Brain pericyte (primary cell): ENCODE measurements at places on chromosomes 2 and 18.

DNA sequence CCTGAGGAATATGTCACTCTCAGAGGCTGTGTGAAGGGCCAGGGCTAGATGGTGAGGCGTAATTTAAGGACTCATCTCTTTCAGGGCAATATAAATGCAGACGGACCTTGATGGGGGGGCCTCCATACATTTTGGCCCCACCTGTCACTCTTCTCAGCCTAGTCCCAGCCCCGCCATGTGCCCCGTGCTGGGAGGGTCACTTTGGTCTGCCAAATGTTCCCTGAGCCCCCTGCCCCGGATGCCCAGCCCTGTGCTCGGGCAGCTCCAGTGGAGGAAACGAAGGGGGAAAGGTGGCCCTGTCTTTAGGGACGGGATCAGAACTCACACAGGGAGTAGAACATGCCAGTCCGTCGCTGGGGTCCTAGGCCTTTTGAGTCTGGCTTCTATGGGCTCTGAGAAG lies 168.6 kb downstream of the KLHL29 start:
- DNase-seq, result no peak

DNA sequence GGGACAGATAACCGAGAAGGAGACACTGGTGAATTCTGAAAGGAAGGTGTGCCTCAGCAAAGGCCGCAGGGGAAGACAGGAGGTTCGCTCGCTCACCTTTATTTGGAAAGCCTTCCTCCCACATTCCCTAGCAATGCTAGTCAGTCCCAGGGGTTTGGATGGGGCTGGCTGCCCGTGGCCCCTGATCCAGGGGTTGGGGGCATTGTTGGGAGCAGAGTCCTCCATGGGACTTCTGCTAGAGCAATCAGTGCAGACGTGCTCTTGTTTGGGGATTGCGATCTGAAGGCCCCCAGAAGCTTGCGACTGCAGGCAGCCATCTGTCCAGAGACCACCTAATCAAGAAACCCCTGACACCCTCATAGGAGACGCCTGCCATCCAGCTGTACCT lies 6.0 kb upstream of the CYP27C1 start:
- DNase-seq, result no peak

- DNase-seq, result no peak
Measured at GRCh38 chr2:223696719-223697118, 94.6 kb upstream of the SCG2 start.

DNA sequence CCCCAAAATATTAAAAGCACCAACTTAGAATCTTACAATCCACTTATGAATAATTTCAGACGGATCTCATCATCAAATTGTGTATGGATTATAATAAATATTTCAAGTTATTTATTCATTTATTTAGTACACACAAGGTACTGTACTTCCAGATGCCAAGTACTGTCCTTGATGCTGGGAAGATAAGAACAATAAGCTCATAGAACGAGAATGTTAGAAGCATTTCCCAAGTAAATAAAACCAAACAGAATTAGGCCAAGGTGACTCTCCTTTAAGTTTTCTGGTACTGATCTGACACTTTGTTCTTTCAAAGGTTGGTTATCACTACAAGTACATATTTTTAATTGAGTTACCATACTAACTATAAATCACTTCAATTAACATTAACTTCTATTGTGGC lies 416.1 kb upstream of the ETAA1 start:
- DNase-seq, result no peak

GRCh38 chr18:75199327-75199726 lies 9.6 kb downstream of the PTGR3 start:
- DNase-seq, result no peak

DNA sequence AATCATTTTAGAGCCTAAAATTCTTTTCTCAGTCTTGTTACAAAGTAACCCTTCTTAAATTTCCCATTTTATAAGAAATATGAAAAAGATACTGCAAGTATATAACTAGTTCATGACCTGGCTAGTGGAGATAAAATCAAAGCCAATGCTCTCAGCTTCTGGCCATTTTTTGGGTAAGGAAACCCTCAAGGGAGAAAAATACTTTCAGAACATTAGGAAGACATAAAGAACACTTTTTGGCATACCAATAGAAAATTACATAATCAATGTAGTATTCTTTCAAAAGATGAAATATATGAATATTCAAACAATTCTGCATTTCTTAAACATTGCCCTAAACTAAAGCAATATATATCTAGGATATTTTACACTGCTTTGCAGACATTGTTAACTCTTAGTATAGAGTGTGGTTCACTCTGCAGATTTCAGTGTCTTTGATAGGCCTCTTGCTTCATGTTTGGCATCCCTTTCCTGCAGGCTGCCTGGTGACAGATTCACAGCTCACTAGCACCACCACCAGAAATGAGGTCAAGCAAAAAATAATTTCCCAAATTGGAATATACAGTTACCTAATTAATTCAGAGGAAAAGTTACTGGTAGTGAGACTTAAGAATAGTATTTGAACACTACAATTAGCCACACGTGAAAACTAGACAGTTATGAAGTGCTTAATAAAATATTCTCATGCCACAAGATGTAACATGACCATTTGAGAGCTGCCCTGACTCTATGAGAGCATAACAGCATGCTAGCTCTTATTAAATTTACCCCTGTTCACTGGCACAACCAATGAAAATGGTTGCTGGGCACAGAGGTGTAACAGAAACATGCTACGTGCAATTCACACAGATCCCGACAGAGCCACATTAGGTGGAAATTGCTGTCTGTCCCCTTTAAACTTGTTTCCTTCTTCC lies 36.0 kb downstream of the PAIP2B start:
- DNase-seq, result no peak

GRCh38 chr18:63725682-63726480 lies 23.1 kb downstream of the SERPINB11 start:
- DNase-seq, result no peak

DNA sequence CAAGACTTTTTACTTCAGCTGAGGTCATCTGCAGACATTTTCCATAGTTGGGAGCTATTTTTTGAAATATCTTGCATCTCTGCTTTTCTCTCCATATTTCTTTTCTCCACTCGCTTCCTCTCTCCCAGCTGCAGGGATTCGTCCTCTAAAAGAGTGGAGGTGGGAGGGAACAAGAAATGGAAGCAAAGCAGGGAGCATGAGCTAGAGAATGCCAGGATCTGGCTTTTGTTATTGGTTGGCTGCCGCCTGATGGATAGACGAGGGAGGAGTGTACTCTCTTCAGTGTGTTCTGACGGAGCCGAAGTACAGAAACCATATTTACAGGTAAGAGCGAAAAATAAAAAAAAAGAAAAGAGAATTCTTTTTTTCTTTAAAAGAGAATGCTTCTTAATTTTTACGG lies at the start of gene CSRNP3:
TSS of gene CSRNP3 (plus strand) at position 282 of the 400 bp plus-strand sequence. CDS start 125,368 bp downstream, outside the sequence.
- peak; percentile 50 for DNase-seq

DNA sequence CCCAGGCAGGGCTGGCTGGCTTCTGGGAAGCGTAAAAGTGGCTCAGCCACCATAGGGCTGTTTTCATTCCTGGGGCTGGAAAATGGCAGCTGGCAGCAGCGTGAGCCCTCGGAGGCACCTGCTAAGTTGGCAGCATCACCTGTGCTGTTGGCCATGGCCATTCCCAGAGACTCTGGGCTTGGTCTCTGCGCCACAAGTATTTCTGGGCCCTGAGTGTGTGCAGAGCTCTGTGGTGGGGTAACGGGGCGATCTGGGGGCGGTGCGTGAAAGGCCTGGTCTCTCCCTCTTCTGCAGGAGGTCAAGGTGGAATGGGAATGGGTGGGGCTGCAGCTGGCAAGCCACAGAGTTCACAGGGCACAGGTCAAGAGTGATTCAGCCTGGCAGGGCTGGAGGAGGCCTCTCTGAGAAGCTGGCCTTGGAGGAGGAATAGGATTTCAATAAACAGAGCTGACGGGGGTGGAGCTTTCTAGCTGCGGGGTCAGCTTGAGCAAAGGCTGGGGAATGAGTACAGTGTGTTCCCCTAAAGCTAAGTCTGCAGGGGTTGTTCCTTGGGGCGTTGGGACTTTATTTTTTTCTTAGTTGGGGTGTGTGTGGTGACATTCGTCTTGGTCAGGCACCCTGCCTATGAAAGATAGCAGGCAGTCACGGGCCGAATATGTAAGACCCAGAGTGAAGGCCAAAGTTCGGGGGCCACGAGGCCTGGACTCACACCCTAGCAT lies 10.3 kb upstream of the NTSR2 start:
- no peak for DNase-seq

- DNase-seq, result no peak
Measured at GRCh38 chr2:82428251-82428650, 2030.8 kb downstream of the SUCLG1 start.

GRCh38 chr18:58026395-58026794 lies 17.6 kb upstream of the NEDD4L start:
- no peak for DNase-seq

DNA sequence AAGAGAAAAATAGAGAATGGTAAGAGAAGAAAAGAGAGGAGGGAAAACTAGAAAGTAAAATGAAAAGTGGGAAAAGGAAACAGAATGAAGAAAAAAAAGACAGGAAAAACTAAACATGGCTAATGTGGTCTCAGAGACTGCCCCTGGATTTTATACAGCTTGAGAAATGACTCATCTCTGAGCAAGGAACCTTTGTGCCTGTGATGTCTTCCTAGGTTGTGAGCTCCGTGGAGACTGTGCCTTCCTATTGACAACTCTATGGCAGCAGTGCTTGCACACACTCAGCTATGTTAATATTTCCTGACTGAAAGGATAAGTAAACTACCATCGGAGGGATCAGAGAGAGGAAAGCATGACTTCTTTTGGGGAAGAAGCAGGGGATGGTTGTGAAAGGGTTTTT lies 203.8 kb downstream of the RDH14 start:
- DNase-seq, result no peak

GRCh38 chr2:26678035-26678434 lies 14.5 kb upstream of the KCNK3 start:
- DNase-seq, result no peak
